ENCODE measurements at places on chromosomes 6 and 20.

- DNase-seq: peak; percentile 83
Measured at GRCh38 chr6:129641344-129641743, 68.6 kb downstream of the ARHGAP18 start.

GRCh38 chr6:109998159-109998785 is 20.2 kb downstream of the GPR6 start:
- peak; percentile 13 for DNase-seq

DNA sequence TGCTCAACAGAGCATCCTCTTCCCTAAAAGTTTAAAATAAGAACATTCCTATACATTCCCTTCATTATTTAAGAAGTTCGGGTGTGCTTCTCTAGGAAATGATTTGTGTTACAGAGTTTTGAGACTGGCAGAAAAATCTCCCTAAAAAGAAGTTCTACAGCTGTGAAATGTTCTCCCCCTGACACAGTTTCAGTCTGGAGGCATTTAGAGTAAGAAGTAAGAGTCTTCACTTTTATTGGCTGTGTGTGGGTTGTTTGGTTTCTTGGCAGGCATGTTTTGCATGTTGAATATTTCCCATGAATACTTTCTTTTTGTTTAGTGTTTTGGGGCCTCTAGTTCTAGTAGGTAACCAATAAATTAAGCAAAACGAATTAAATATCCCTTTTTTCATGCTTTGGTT is 195.9 kb downstream of the TENT5A start:
- DNase-seq: no peak

DNA sequence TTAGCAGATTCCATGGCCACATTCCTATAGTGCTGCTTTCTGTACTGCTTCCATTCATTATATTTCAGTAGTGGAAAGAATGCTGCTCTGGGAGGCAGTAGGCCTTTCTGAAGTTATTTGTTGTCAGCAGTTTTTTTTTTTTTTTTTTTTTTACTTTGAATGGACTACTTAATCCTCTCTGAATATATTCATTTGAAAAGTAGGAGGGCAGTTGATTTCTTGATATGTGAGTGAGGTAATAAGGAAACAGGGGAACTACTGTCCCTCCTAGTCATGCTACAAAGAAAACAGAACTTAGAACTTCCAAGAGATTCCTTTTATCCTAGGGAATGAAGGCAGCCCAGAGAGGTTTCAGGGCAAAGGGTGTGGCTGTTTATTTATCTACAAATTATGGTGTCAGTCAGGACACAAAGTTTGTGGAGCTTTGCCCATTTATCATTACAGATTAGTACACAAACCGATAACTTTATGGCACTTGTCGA is 155.9 kb downstream of the JARID2 start:
- peak; percentile 12 for DNase-seq

- peak; percentile 91 for DNase-seq
Measured at GRCh38 chr20:41052742-41053419, 24.3 kb downstream of the TOP1 start.

DNA sequence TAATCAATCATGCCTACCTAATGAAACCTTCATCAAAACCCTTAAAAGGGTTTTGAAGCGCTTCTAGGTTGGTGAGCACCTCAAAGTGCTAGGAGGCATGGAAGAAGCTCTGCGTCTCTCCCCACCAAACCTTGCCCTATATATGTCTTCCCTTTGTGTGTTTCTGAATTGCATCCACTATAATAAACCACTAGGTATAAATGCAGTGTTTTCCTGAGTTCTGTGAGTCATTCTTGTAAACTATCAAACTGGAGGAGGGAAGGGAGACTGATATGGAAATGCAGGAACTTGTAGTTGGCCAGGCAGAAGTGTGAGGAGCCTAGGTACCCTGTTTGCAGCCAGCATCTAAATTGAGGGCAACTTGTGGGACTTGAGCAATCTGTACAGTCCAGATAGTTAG is 698.8 kb downstream of the DOK5 start:
- DNase-seq: no peak

DNA sequence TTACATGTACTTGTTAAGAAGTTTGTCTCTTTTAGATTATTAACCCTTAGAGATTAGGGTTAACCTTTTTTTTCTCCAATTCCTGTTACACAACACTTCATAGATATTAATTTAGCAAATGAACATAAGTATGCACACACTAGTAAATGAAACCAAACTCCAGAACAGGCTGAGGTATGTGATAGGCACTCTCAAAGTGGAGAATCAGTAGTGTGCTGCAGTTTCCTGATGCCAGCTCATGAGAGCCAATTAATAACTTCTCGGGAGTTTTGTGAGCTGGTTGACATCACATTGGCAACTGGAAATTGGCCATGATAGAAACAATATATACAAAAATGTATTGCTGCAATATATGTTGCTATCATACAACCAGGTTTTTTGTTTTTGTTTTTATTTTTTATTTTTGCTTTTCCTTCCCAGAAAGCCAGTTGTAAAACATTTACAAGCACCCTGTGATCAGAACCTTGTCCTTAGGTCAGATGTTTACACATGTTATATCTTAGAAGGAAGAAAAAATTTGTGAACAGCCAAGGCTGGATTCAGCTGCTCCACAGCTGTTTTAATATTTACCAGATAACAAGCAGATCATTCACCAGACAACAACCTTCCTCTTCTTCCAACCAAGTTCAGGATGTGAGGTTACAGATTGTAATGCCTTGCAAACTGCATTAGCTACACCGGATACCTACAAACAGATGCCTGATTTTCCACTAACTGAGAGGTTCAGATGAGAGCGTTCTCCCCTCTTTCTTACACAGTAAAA is 42.4 kb upstream of the ECHDC1 start:
- DNase-seq: no peak

DNA sequence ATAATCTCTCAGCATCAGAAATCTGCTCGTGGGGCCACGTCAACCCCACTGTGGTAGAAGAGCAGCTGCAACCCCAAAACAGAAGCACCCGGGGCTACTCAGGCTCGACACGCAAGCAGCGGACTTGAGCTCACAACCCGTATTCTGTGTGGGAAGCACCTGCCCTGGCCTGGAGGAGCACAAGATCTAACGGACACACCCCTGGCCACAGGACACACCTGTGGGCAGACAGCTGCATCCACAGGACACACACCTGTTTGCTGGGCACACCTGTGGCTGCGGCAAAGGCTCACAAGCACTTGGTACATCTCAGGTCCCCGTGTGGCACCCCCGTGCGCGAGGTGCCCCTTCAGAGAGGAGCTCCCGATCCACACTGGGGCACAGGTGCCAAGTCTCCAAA is 36.5 kb downstream of the ZBTB46 start:
- DNase-seq: no peak

DNA sequence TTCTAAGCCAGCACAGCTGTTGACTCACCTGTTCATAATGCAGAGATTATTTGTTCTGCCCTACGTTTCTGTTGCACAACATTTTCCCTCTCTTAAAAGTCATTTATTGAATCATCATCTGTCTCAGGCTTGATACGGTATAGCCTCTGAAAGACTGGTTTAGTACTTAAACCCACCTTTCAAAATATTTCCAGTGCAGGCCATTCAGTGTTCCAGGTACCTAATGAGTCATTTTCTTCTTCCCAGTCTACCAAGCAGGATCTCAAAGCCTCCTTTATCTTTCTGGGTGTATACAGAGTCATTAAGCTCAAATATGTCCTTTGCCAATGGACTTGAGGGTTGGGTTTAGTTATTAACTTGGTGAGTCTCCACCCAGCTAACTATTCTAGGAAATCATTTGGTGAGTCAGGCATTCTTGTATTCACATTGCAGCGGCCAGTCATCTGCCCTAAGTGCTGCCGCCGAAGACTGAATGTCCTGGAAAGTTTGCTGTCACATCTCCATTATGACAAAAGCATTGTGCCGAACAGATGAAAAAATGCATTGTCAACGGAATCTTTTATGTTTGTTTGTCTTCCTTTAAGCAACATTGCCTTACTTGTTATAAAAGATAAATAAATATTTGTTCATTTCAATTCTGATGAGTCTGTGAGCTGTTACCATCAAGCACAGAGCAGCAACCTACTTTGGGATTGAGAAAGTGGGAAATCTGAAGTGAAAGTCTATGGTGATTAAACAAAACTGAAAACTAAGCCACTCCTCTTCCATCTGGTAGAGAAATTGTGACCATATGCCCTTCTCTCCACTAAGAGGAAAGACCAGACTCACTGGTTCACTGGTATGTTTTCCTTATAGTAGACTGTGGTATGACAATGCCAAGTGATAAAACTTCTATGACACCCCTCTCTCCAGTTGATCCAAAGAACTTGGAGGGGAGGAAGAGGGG is 14.3 kb upstream of the FAM135A start:
- DNase-seq: peak; percentile 31

GRCh38 chr20:722822-723644 is 45.3 kb downstream of the SLC52A3 start:
- DNase-seq: no peak

DNA sequence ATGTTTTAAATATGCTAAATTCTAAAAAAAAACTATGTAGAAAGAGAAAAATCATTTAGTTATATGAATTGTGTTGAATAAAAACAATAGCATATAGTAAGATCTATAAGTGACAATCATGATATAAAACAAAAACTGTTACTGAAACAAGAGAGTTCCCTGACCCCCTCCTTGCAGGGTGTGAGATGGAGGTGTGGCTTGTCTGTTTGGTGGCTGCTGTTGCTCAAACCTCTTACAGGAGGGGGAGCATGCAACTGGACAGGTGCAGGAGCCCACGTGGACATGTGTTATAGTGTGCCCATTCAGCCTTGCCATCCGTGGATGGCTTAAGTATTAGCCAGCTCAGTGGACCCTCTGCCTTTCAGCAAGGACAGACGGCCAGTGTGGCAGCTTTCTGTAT is 206.7 kb downstream of the MOXD1 start:
- DNase-seq: no peak

GRCh38 chr20:5001174-5002076 is at the start of gene SLC23A2:
TSS of gene SLC23A2 (minus strand) at chr20:5001510. CDS start at chr20:4932562, 68,948 bp downstream.
- peak; percentile 21 for DNase-seq

- no peak for DNase-seq
Measured at GRCh38 chr6:65799389-65799788, 92.4 kb upstream of the EYS start.

DNA sequence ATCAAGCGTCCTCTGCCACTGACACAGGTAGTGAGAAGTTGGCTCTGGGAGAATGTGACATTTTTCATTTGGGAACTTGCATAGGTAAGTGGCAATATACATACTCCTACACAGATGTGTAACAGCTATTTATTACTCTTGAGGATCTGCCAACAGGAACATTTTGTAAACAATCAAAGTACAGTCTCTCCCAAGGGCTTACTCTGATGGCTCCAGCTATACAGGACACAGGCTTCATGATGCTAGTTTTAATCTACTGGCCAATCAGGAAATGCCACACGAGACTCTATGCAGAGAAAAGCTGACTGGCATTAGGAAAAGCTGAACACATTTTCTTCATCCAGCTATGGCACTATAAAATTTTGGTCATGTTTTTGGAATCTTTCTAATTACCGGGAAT is 57.8 kb downstream of the POPDC3 start:
- DNase-seq: no peak

GRCh38 chr6:121274666-121275295 is 59.5 kb downstream of the TBC1D32 start:
- DNase-seq: no peak

- DNase-seq: no peak
Measured at GRCh38 chr20:58070664-58071196, 157.7 kb downstream of the ANKRD60 start.

GRCh38 chr6:160315310-160315709 is 32.9 kb upstream of the SLC22A3 start:
- DNase-seq: peak; percentile 41

- DNase-seq: peak; percentile 66
Measured at GRCh38 chr20:8557711-8558110, 425.6 kb downstream of the PLCB1 start.

DNA sequence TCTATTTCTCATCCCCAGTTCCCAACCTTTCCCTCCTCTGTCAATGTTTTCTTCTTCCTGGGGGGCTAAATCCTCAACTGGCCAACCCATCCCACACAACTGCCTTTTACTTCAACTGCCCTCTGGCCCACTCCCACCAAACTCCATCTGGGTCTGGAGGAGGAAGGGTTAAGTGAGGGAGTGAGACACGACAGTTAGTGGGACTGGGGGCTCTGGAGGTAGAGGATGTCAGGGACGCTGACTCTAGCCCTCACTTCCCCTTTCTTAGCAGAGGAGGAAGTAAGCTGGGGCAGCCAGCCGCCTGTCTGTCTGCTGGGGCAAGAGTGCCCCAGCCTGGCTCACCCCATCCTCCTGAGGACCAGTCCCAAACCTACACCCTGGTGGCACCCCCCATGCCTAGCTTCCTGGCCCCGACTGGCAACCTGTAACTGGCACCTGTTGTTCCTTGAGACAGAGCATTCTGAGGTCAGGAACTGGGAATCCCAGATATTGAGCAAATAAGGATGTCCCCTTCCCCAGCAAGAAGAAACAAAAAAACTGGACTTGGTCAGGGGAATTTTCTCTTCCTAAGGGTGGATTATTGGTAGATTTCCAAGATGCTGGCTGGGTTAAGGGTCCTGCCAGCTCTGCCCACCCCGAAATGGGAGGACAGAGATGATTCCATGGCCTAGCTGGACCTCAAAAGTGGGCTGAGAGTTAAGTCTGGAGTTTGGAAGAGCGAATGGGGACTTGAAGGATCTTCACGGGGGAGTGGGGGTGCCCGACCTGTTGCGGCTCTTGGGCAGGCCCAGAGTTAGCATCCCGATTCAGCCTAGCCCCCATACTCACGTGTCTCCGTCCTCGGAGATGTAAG is 971 bp downstream of the NFKBIE start:
- DNase-seq: no peak

- DNase-seq: no peak
Measured at GRCh38 chr6:130693944-130694343, 133.3 kb upstream of the SMLR1 start.

DNA sequence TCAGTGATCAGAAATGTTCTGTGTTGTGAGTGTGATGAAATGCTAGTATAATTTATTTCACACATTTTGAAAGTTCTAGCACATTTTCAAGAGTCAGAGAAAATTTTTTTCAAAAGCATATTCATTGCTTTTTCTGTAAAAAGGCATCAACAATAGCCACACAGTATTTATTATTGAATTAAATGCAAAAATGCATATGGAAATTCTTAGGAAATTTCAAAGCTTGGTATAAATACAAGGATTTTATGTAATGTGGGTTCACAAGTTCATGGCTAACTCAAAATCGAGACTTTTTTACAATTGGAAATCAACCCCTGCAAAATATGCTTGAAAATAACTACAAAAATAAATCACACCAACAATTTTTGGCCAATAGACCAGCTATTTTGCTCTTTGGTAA is 302.0 kb upstream of the ECI2 start:
- no peak for DNase-seq

DNA sequence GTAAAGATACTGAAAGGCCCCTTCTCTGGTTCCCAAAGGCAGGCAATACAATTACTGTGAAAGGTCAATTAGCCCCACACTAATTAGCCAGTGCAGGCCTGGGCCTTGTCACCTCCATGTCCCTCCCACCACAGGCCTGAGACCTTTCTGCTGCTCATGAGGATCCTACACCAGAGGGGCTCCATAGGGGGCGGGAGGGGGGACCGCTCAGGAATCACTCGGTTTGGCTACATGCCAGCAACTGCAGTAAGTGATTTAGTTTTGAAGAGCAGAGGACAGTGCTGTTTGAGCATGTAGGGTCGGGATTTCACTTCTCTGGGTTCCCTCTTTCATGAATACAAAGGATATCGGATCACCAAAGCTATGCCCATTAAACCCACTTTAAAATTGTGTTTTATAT is 455.6 kb downstream of the PRKN start:
- DNase-seq: no peak

All from amniotic epithelial cell (primary cell).